ENCODE measurements at places on chromosomes 12 and 14.

- no peak for DNase-seq
Measured at GRCh38 chr12:26754148-26754547, 78.8 kb downstream of the ITPR2 start.

DNA sequence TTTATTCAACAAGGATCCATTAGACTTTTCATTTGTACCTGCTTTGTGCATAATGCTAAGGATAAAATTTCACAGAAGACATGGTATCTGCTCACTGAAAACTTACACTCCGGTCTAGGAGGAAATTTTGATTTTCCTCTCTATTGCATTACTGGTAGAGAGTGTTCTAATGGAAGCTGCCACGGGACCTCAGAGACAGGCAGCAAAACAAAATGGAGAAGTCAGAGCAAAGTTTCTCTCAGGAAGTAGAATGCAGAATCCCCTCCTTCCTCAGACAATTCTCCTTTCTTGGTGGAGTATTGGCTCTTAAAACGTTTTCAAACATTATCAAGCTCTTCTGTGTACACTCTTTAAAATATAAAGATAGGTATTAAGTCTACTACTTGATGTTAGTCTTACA is 12.3 kb downstream of the CLEC2B start:
- DNase-seq, result no peak

DNA sequence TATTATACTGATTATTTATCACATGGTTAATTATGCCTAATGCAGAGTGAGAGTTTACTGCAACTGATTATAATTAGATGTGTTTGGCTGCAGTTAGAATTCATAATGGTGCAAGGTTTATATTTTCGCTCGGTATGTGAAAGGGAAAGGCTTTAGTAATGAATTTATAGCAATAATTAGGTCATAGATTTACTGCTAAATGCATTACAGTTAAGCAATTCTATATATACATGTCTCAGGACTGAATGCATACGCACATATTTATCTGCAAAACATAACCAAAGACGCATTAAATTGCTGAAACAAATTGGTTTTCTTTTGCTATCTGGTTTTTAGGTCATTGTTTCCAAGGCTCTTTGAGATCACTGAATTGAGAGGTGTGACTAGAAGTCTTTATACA is 428.1 kb upstream of the PDE3A start:
- DNase-seq, result no peak

GRCh38 chr12:94149781-94150239 is 1.4 kb downstream of the PLXNC1 start:
- peak; percentile 42 for DNase-seq

- DNase-seq, result no peak
Measured at GRCh38 chr12:98533723-98534251, 18.4 kb downstream of the TMPO start.

DNA sequence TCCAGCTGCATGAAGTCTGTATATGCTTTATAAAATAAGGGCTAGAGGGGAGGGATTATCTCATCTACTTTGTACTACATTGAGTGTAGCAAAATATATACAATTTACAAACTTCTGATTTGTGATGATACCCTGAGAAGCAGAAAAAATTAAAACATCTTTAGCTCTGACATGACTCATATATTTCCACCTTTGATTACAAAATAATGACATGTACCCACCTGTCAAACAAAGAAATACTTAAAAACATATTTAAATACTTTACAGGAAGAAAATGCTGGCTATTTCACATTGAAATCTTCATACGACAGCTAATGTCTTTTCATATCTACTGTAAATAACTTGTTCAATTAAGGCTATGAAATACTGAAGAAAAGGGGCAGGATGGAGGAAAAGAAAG is 3.3 kb downstream of the GPR135 start:
- no peak for DNase-seq

DNA sequence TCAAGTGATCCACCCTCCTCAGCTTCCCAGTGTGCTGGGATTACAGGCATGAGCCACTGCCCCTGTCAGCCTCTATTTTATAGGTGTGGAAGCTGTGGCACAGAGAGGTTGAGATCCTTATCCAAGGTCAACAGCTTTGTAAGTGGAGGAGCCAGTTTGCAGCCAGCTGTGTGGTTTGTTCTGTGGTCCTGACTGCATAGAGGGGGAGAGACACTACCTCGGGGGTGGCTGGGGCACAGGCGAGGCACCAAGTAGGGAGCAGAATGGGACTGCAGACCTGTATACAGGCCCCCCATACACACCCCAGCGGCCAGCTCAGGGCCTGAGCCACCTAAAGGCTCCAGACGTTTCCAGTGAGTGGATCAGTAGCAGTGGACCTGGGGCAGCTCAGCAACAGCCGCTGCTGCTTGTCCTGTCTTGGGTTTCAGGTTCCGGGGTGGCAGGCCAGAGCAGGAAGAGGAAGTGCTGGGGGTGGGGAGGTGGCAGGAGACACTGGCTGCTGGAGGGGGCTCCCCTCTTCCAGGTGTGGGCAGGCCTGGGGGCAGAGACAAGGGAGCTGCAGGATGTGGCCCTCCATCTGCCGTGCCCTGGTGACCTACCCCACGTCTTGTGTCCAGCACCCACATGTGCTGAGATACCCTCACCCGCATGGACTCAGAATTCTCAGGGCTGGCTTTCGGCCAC is 11.0 kb downstream of the ORAI1 start:
- no peak for DNase-seq

- DNase-seq, result no peak
Measured at GRCh38 chr12:39237004-39237403, 205.9 kb downstream of the KIF21A start.

GRCh38 chr14:105089746-105090492 is 24.7 kb upstream of the GPR132 start:
- no peak for DNase-seq

GRCh38 chr12:121657305-121658008 is 12.0 kb downstream of the MORN3 start:
- DNase-seq, result no peak

GRCh38 chr12:65156366-65156841 is 13.0 kb upstream of the LEMD3 start:
- DNase-seq, result no peak

DNA sequence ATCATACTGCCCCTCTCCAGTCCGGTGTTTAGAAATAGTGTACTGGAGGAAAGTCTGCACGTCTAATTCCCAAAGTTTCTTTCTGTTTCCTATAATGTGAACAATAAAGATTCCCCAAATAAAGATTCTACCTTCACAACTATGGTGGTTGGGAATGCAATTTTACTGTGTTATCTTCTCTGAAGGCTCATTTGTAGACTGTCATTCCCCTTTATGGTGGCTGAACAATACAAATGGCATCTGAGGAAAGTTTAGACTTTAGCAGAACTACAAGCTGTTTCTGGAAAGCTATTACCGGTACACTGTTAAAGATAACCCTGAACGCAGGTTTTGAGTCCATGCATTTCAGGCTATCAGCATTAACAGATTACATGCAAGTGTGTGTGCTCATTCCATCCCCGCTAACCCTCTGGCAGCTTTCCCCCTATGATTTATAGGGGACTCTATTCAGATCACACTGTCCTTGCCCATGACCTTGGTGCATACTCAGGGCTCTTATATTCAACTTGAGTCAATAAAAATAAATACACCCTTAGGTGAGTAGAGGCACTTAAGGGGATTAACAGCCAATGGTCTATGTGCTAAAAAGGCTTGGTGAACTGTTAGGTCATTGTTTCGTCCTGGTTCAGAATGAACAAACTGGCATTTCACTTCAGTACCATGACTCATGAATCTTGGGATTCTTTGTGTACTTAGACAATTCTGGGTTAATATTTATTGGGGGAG is 60.7 kb upstream of the PYGL start:
- DNase-seq, result no peak

DNA sequence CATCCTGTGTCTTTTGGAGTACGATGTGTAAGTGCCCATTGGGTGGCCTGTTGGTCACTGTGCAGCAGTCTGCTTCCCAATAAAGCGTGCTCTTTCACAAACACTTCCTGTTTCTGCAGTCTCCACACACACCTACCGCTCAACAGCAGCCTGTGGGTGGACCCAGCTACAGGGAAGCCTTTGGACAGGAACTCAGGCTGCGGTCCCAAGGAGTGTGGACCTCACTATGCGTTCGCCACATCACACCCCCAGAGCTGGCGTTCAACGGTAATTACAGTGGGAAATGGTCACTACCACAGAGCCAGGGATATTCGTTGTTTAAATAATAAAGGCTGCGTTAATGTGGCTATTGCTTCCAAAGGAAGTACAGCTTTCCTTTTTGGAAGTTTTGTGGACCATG is 16.2 kb downstream of the PSMC1 start:
- no peak for DNase-seq

GRCh38 chr14:95922080-95922479 is 45.4 kb downstream of the TUNAR start:
- no peak for DNase-seq

DNA sequence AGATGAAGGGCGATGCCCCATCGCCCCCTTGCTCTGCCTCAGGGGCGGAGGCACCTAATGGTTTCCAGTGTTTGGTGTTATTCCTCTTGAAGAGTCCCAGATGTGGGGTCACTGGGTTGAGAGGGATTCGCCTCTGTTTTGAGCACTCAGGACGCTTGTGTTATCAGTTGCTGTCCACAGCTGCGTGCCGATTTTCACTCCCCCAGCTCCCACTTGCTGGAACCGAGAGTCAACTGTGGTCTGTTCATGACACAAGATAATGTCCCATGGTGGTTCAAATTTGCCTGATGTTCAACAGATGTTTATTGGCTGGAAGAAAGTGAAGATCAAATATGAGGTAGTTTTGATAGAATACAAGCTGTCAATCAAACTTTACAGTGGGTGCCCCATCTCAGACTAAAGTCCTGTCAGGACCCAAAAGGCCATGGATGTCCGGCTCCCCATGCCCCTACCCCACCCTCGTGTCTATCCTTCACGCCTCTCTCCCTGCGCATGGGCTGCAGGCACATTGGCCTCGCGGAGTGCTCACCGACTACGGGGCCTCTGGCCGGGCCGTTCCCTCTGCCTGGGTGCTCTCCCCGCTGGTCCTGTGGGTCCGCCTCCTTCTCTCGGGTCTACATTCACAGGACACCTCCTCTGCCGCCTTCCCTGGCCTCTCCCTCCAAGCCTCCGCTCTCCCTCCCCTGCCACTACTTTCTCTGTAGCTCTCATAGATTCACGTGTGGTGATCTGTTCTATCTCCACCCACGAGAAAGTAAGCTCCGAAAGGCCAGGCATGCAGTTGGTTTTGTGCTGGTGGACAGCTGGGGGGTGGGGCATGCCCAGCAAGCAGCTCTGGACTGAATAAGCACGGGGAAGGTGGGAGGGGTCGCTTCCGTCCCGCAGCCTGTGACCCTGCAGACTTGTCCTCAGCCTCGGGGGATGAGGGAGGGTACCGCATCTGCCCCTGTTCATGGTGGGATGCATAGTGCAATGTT is 6.8 kb upstream of the TRAF3 start:
- no peak for DNase-seq

DNA sequence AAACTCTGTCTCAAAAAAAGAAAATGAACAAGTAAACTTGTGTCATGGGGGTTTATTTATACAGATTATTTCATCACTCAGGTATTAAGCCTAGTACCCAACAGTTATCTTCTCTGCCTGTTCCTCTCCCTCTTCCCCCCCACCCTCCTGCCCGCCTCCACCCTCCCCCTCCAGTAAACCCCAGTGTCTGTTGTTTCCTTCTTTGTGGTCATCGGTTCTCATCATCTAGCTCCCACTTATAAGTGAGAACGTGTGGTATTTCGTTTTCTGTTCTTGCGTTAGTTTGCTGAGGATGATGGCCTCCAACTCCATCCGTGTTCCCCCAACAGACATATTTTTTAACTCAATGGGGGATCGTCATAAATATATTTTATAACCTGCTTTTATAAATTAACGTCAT is 12.3 kb downstream of the IL31 start:
- no peak for DNase-seq

GRCh38 chr14:76918256-76918781 is 92.1 kb downstream of the LRRC74A start:
- no peak for DNase-seq

GRCh38 chr14:101105045-101105444 is 201.5 kb upstream of the RTL1 start:
- DNase-seq, result no peak

GRCh38 chr12:116537101-116537904 is 21.9 kb upstream of the MAP1LC3B2 start:
- no peak for DNase-seq

DNA sequence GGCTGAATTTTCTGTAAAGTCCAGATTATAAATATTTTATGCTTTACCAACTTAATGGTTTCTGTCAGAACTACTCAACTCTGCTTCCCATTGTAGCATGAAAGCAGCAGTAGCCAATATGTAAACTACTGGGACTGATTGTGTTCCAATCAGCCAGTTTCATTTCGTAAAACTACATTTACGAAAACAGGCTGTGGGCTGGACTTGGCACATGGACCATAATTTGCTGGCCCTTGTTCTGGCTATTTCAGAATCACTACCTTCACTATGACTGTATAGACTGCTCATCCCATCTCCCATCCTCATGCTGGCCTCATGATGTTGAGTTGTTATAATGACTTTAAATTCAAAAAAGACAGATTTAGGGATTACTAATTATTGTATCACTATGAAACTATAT is 38.7 kb downstream of the FAR2 start:
- DNase-seq, result no peak

DNA sequence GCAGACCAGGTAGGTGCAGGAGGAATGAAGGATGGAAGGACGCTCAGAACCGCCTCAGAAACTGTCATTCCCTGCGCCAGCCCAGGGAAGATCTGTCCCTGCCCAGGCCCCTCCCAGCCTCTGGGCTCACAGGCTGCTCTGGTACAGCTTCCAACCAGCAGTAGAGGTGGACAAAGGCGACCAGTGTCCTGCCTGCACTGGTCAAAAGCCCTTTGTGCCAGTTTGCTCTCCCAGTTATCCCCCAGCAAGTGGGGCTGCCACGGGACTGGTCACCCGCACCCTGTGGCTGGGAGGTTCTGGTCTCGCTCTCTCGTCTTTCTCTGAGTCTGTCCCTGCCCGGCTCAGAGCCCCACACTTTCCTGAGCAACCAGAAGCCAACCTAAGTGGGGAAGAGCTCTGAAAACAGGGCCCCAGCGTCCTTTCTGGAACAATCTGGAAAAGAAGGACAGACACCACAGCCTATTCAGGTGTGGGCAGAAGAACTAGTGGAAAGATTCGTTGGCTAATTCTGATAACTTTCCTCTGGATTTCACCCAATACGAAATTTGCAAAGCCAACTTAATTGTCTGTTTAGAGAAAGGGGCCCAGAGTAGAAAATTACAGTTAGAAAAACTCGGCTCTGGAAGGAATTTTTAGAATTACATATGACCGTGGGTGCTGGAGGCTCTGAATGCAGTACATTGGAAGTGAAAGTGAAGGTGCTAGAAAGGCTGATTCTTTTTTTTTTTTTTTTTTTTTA is 21.7 kb downstream of the SNRNP35 start:
- DNase-seq, result no peak

DNA sequence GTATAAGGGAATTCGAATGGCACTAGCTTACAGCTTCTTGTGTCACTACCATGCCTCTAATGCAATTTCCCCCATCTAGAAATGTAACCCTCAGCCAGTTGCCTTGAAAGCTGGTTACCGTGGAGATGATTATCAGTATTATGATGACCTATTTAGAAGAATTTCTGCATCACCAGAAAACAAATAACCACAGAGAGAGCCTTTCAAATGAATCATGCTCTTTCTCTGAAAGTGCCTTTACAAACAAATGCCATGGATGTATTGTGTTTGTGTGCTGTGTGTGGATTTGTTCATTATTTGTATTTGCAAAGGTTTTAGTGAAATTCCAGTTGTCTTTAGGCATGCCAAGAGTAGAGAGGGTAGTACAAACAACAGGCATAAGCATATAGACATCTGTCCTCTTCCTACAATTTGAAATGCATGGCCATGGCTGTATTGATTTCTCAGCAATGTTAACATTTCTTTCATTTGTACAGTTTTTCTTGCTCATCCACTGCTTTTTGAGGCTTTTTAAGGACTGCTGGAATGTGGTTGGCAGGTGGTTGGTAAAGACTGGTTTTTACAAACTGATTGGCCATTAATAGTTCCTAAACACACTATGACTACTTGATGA is 266.5 kb downstream of the PAWR start:
- DNase-seq, result no peak

Data from NCI-H526 (cell line).